NCI-H526 treated with DMSO at 0.1 percent for 48 hours (cell line): ENCODE measurements at places on chromosomes 3 and 15.

DNA sequence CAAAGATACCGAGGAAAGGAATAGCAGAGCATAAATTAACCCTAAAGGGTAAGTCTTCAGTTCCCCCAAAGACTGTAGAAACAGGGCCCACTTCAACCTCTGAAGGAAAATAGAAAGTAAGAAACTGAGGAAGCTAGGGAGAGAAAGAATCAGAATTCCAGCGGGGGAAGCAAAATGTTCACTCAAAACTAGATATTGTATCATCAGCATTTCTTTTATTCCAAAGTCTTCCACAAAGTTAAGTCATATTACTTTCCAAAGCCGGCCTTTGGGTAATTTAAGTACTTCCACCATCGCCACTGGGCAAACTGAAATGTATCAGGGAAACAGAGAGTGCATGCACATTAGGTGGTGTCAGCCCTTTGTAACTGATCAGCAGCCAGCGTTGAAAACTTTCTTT lies 88.3 kb downstream of the RSL24D1 start:
- DNase-seq = no peak

DNA sequence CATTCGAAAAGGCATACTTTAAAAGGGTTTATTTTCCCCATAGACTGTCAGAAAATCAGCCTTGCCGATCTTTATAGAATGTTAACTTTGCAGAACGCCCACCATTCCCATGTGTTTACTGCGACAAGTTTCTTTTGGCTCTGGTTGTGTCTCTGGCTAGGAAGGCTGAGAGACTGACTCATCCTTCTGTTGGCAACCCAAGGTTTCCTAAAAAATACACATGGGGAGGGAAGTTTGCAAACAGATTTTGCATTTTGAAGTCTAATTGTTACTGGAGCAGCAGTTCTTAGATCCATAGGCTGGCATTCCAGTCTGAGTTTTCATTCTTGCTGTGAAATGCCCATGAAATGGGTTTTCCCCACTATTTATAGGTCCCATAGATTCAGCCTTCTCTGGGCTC lies 37.9 kb upstream of the MINAR1 start:
- DNase-seq = no peak

- no peak for DNase-seq
These were observed 25.2 kb upstream of the SLCO2A1 start for GRCh38 chr3:134054881-134055280.

GRCh38 chr3:177979703-177980102 lies 556.5 kb upstream of the KCNMB2 start:
- DNase-seq = no peak

GRCh38 chr3:147713234-147714133 lies 304.3 kb downstream of the ZIC1 start:
- no peak for DNase-seq

- no peak for DNase-seq
These were observed 225.6 kb downstream of the PDZRN3 start for GRCh38 chr3:73399106-73399505.

GRCh38 chr3:89806166-89806565 lies 698.7 kb downstream of the EPHA3 start:
- no peak for DNase-seq

- DNase-seq = no peak
These were observed 45.2 kb downstream of the GASK1A start for GRCh38 chr3:43024181-43024885.

- no peak for DNase-seq
These were observed 5.5 kb upstream of the TEX55 start for GRCh38 chr3:119140466-119140865.

- no peak for DNase-seq
These were observed 309.0 kb upstream of the MDFIC2 start for GRCh38 chr3:70621451-70621850.

GRCh38 chr3:77014226-77014625 lies 25.7 kb upstream of the ROBO2 start:
- DNase-seq = no peak

DNA sequence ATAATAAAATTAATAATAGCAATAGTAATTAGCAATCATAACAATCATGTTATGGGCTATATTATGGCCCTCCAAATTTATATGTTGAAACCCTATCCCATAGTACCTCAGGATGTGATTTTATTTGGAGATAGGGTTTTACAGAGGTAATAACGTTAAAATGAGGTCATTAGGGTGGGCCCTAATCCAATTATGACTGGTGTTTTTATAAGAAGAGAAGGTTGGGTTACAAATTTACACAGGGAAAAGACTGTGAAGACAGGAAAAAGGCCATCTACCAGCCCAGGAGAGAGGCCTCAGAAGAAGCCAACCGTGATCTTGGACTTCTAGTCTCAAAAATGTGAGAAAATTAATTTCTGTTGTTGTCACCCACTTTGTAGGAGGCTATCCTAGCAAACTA lies 353.1 kb downstream of the CHL1 start:
- DNase-seq = no peak

DNA sequence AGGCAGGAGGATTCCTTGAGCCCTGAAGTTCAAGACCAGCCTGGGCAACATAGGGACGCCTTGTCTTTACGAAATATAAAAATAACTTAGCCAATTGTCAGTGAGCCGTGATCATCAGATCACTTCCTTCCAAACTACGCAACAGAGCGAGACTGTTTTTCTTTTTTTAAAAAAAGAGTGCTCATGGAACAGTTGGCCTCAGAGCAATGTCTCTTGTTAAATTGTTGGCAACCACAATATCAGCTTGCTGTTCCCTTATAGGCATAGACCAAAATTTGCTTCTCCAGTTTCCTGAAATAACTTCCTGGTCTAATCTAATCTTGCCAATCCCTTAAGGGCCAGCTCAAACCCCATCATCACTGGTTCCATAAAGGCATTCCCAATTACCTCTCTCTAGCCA lies 93.3 kb upstream of the SLC4A7 start:
- DNase-seq = no peak

- DNase-seq = no peak
These were observed 8.5 kb downstream of the CRBN start for GRCh38 chr3:3170998-3171397.

DNA sequence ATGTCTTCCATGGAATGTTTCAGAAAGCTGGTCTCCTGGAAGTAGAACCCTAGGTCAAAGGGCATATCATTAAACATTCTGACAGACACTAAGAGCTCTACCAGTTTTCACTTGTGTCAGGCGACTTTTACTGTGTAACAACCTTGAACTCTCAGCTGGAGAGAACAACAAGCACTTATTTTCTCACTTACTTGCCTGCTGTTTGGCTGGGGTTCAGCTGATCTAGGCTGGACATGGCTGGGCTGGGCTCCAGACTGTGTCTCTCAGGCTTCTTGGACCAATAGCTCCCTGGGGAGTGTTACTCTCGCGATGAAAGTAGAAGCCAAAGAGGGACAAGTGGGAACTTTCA lies 527.3 kb downstream of the SHQ1 start:
- no peak for DNase-seq

GRCh38 chr3:10469441-10470119 lies 35.8 kb downstream of the ATP2B2 start:
- DNase-seq = no peak

DNA sequence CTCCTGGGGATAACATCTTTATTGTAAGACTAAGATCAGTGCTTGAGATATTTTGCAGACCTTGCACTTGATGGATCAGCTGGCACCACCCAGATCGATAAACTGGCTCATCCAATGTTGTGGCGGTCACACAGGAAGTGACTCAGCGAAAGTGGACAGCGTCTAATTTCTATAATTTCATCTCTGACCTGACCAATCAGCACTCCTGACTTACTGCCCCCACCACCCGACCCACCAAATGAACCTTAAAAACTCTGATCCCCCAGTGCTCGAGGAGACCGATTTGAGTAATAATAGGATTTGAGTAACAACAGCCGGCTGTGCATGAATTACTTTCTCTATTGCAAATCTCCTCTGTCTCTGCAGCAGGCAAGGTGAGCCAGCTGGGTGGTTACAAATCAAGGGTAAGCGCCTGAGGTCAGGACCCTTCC lies 62.7 kb upstream of the RNU6-1 start:
- no peak for DNase-seq

GRCh38 chr3:134694946-134695543 lies 44.2 kb upstream of the KY start:
- no peak for DNase-seq

DNA sequence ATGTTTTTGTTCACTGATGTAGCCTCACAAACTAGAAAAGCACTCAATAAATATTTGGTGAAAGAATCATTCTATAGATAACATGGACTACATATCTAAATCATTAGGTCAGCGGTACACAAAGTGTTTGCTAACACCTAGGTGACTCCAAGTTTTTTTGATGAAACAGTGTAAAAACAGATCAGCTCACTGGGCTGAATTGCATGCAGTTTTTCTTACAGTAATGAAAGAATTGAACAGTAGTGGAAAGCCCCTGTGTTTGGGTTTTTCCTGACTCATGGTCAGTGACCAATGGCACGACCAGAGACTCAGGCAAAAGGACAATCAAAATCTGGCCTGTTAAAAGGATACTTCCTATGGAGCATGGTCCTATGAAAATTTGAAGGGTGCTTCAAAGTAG lies 384.3 kb upstream of the EPHA6 start:
- DNase-seq = no peak

GRCh38 chr15:90819850-90820249 lies 48.5 kb upstream of the FURIN start:
- DNase-seq = no peak

DNA sequence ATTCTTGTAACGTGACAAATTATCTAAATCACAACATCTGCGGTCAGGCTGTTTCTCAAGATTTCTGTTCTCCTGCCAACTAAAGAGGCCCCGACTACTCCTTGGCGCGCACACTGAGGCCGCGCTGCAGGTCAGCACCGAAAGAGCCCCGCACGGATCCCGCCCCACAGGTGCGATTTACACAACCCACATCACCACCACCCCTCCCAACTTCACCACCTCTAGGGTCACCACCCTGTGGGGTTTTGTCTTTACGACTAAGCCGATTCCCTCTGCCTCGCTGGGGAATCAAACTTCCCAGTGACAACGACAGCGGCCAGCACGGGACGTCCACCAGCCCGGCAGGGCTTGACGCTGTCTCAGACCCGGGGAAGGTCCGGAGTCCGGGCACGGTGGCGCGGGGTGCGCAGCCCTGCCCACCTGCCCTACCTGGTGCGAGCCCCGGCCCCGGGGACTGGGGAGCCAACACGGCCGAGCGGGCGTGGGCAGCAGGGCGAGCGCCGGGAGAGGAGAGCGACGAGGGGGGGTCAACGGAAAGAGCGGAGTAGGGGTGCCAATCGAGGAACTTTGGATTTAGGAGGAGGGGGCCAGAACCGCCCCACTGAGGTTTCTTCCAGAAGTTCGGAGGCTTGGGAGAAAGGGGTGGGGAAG lies 764 bp downstream of the UACA start:
- DNase-seq = no peak

- no peak for DNase-seq
These were observed 47.5 kb upstream of the TLE3 start for GRCh38 chr15:70145261-70145660.

- no peak for DNase-seq
These were observed 980 bp downstream of the DALRD3 start for GRCh38 chr3:49017229-49017970.

GRCh38 chr3:34276342-34276741 lies 477.9 kb downstream of the PDCD6IP start:
- DNase-seq = no peak

DNA sequence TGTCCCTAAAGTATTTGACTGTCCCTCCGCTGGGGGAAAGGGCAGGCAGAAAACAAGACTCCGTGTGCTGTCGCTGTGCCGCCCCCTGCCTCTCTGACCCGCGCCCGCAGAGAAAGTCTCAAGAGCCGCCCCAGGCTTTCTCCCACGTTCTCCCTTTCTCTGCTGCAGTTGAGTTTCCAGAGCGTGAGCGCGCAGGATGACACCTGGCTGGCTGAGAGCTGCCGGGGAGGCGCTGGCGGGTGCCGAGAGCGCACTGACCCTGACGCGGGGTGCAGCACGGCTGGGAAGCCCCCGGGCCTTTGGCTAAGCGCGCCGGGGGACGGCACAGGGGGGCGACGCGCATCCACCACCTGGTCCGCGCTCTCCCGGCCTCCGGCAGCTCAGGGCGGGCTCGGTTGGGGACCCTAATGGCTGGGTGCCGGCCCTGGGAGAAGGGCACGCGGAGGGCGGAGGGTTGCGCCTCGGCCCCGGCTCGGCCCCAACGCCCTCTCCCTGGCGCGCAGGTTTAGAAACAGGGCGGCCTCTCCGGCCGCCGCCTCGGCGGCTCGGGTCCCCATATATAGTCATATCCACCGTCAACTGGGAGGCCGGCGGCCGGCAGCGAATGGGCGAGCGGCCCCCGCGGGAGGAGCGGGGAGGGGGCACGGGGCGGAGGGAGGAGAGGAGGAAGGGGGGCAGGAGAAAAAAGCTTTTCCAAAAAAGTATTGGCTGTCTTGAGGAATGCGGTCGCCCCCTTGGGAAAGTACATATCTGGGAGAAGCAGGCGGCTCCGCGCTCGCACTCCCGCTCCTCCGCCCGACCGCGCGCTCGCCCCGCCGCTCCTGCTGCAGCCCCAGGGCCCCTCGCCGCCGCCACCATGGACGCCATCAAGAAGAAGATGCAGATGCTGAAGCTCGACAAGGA lies at the start of gene TPM1:
TSS of gene TPM1 (plus strand) at position 774 of the 903 bp plus-strand sequence. CDS start at position 857, 83 bp downstream.
- DNase-seq = peak; percentile 70

DNA sequence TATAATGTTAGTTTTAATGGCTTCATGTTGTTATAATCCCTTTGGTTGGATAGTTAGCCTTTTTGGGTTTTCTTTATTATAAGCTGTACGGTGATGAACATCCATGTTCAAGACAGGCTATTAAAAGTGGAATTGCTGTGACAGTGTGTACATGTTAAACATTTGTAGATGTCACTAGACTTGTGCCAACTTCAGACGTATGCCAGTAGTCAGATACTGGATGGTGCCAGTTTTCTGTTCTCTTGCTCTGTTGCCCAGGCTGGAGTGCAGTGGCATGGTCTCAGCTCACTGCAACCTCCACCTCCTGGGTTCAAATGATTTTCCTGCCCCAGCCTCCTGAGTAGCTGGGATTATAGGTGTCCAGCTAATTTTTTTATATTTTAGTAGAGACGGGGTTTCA lies 54.1 kb downstream of the MGA start:
- no peak for DNase-seq

- no peak for DNase-seq
These were observed 218.6 kb downstream of the THSD4 start for GRCh38 chr15:71333839-71334238.

- no peak for DNase-seq
These were observed 35.6 kb upstream of the ARHGEF3 start for GRCh38 chr3:56837196-56837955.

- no peak for DNase-seq
These were observed 10.8 kb downstream of the PLA2G4D start for GRCh38 chr15:42083605-42083908.

DNA sequence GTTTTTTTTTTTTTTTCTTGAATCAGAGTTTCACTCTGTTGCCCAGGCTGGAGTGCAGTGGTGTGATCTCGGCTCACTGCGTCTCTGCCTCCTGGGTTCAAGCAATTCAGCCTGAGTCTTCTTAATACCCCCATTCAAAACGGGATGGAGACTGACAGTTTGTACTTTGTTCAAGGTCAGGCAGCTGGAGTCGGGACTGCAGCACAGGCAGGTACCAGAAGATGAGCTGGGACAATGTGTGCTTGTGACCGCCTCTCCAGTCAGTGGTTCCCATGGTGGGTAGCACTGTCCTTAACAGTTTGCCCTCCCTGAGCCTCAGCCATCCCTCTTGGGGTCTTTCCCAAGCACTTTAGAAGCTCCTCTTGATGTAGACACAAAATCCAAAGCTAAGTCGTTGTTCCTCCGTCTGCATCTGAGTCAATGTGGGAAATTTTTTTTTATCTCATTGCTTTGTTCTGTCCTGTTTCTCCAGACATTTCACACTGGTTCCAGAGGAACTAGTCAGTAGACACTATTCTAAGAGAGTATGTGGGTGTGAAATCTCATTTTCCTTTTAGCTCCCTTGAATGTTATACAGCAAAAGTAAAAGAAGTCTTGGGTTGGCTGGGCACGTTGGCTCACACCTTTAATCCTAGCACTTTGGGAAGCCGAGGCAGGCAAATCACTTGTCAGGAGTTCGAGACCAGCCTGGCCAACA lies 5.3 kb upstream of the TTLL13 start:
- no peak for DNase-seq
